ENCODE measurements at places on chromosomes 2 and 18. TPM values are rescaled to one million over a fixed set of nuclear protein-coding genes. Genes with fewer than 3 reads are reported as not detected.

The SLC19A3 gene
- 4.9 TPM for total RNA-seq

The SPEG gene
- 426 TPM for total RNA-seq

- H3K27ac ChIP-seq, result no peak overlapping the region
- no peaks in the 10 kb centered on the region for H3K27me3 ChIP-seq
- no peaks in the 10 kb centered on the region for H3K4me1 ChIP-seq
- H3K4me3 ChIP-seq, result no peak overlapping the region
- H3K36me3 ChIP-seq, result no peaks in the 10 kb centered on the region
- no peak for DNase-seq
Measured at GRCh38 chr2:7419186-7419585, 502.0 kb downstream of the RNF144A start.

GRCh38 chr18:12911025-12911928 lies 27.2 kb upstream of the PTPN2 start:
- H3K27ac ChIP-seq, result no peak overlapping the region
- peaks cover 25% of the 10 kb centered on the region for H3K4me1 ChIP-seq
- peak overlapping the region; percentile 63 for H3K4me3 ChIP-seq
- H3K36me3 ChIP-seq, result no peaks in the 10 kb centered on the region

- H3K27ac ChIP-seq, result no peak overlapping the region
- no peaks in the 10 kb centered on the region for H3K4me1 ChIP-seq
- H3K36me3 ChIP-seq, result peaks cover 4% of the 10 kb centered on the region
- DNase-seq, result no peak
Measured at GRCh38 chr2:152743002-152743401, 24.6 kb downstream of the ARL6IP6 start.

The HPCAL1 gene
- total RNA-seq, result 34.6 TPM

DNA sequence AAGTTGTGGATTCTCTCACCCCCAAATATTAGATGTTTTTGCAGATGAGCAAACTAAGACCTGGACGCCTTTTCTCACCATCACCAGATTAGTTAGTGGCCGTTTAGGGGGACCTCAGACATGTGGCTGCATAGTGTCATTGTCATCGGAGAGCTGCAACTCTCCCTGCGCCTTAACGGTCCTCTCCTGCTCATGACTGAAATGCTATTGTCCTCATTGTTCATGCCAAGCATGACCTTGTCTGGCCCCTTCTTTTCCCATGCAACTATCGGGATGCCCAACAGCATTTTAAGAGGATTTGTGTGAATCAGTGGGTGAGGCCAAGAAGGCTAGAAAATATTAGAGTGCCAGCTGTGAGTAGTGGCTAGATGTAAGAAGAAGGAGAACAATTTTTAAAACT lies 174.2 kb downstream of the SOCS6 start:
- no peak overlapping the region for H3K4me3 ChIP-seq
- no peak for DNase-seq
- no peaks in the 10 kb centered on the region for H3K27me3 ChIP-seq
- H3K27ac ChIP-seq, result no peak overlapping the region

DNA sequence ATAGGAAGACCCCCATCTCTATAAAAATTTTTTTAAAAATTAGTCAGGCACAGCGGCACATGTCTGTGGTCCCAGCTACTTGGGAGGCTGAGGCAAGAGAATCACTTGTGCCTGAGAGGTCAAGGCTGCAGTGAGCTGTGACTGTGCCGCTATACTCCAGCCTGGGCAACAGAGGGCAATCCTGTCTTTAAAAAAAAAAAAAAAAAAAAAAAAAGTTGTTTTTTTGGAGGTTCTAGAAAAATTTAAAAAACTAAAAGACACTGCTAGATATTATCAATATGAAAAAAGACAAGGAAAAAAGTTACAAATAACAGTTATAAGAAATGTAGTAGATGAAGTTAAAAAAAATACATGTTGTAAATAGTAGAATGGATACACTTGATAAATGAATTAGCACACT lies 56.1 kb upstream of the C2orf15 start:
- no peak overlapping the region for H3K4me3 ChIP-seq
- H3K36me3 ChIP-seq, result no peaks in the 10 kb centered on the region
- H3K4me1 ChIP-seq, result no peaks in the 10 kb centered on the region

The RPRM gene
- not detected for total RNA-seq

GRCh38 chr18:52069201-52069600 lies 270.8 kb upstream of the DCC start:
- H3K27me3 ChIP-seq, result no peaks in the 10 kb centered on the region
- H3K4me1 ChIP-seq, result no peaks in the 10 kb centered on the region
- no peak overlapping the region for H3K4me3 ChIP-seq
- no peak overlapping the region for H3K27ac ChIP-seq

The ASXL2 gene
- total RNA-seq, result 14.5 TPM

GRCh38 chr2:48248251-48248933 lies 281.6 kb upstream of the STON1 start:
- peaks cover 30% of the 10 kb centered on the region for H3K4me1 ChIP-seq
- no peaks in the 10 kb centered on the region for H3K36me3 ChIP-seq
- H3K27ac ChIP-seq, result peak overlapping the region; percentile 54
- H3K27me3 ChIP-seq, result no peaks in the 10 kb centered on the region

The SKA1 gene
- not detected for total RNA-seq

DNA sequence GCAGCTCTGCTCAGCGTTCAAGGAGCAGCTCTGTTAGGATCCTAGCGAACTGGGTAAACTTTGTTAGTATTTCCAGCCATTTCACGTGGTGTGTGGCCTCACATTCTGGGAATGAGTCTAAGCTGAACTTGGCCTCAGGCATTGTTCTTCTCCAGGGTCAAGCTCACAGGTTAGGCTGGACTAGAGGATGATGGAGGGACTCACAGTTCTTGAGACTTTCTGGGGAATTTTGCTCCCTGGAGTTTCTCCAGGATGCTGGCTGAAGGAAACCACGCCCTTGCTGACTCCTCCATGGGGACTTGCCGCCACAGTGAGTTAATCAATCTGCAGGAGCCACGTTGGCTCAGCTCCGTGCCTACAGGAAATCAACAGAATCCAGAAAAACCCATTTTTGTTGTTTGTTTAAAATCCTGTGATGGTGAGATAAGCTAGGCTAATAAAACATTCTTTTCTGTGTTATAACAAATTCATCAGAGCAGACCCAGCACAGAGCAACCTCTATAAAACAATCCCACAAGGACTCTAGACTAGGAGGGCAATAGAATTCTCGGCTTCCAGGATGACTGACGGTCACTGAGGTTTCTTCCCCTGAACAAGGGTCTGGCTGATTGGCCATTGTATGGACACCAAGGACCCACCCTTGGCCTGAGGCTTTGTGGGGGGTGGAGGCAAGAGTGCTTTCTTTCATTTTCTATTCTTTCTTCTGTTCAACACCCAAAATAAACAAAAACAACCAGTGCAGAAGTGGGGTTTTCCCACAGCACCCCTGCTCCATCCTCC lies 12.6 kb downstream of the CNDP1 start:
- no peaks in the 10 kb centered on the region for H3K36me3 ChIP-seq
- no peak for DNase-seq
- H3K27ac ChIP-seq, result no peak overlapping the region
